Brain (organoid and tissue), 16 donors: ENCODE measurements at places on chromosomes 2 and 18.

GRCh38 chr2:9309147-9309546 is 102.5 kb downstream of the ASAP2 start:
- DNase-seq: no peak

GRCh38 chr18:23743733-23744333 is 54.6 kb downstream of the LAMA3 start:
- no peak for DNase-seq

GRCh38 chr18:37668971-37669747 is 103.6 kb upstream of the CELF4 start:
- DNase-seq: peak; percentile 91

DNA sequence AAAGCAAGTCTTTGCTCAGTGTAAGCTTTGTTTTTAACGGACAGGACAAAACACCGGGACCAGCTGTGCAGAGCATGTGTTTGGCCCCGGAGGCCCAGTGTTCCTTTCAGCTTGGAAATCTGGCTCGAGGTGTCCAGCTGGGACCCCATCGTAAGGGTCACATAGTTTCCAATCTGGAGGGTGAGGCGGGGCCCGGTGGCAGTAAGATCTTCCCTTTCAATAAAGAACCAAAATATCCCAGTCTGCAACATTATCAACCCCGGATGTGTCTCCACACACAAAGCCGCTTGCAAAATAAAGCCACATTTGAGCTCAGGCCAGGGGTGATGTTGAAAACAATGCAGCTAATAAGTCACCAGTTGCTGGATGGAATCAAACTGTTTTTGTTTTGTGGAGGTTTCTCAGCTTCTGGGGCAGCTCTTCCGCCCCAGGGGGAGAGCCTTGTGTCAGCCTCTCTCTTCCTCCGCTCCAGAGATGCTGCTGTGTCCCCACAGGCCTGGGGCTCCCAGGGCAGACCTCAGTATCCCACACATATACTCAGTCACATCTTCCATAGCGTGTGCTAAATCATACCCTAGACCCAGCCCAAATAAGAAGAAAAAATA is 138.6 kb upstream of the GLI2 start:
- DNase-seq: peak; percentile 40

GRCh38 chr2:12265646-12266045 is 451.1 kb upstream of the TRIB2 start:
- DNase-seq: no peak

- peak; percentile 78 for DNase-seq
Measured at GRCh38 chr2:100012561-100012960, 129.8 kb downstream of the AFF3 start.

- DNase-seq: no peak
Measured at GRCh38 chr2:99775585-99775984, 285.8 kb upstream of the REV1 start.

DNA sequence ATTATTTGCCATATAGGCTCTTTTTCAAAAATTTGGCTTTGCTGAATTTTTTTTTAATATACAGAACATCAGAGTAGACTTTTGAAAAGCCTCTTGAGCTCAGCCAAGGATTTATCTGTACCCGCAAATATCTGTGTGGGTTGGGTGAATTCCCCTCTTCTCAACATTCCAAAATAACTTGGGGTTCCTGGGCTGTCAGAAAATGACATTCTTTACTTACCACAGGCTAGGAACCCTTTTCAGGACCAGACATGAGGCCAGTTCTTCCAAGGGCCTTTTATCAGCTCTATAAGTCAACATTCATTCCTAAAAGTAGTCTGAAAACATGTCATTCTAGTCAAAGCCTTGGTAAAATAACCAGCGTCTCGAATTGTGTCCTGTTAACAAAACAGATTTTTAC is 28.8 kb upstream of the FEZ2 start:
- DNase-seq: no peak
